ENCODE measurements at places on chromosomes 3 and 15.

DNA sequence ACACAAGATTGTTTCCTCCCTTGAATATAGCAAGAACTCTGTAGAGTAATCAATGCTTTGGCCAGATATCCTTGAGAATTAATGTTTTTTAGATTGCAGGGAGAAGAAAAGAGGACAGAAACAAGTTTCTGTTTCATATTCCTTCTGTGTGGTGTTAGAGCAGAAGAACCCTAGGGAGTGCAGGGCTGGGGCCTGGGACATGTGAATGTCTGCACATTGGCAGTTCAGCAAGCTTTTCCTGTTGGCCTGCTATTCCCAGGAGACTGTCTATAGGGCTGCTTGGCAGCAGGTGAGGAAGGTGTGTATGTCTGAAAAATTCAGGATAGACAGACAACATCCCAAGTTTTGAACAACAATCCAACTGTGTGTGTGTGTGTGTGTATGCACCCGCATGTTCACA, 13.6 kb upstream of the CNBP start:
- no peak for DNase-seq

DNA sequence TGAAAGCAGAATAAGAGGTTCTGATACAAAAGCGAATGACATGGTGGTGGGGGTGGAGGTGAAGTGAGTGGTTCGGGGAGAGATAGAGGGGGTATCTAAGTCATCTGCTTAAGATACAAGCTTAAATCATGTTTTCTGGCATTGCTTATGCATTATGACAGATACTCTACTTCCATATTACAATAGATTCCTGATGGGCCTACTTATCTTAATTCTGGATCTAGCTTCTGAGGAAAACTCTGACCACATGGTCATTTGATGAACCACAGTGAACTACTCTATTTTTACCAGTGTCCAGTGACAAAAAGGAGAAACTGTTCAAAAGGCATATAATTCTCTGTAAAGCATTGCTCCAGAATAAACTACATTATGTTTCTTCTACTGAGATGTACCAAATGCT, 673.7 kb upstream of the CCDC54 start:
- no peak for DNase-seq

GRCh38 chr3:64648927-64649906, 38.6 kb downstream of the ADAMTS9 start:
- DNase-seq, result no peak

DNA sequence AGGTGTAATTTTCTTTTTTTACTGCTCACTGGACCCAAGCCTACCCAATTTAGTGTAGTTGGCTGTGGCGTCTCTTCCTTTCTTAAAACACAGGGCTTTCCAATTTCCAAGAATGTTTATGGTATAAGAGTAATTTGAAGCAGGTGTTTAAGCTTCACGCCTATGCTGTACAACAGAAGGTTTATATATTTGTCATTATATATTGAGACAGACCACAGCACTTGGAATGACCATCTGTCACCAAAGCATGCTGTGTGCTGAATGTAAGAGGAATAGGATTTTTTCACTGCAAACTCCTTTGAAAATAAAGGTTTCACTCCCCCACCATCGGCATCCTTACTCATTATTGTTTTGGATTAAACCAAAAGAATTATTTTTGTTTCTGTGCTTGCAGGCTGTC, 325.7 kb downstream of the OTOL1 start:
- DNase-seq, result no peak

GRCh38 chr3:27487383-27487782, 3.2 kb upstream of the SLC4A7 start:
- no peak for DNase-seq

DNA sequence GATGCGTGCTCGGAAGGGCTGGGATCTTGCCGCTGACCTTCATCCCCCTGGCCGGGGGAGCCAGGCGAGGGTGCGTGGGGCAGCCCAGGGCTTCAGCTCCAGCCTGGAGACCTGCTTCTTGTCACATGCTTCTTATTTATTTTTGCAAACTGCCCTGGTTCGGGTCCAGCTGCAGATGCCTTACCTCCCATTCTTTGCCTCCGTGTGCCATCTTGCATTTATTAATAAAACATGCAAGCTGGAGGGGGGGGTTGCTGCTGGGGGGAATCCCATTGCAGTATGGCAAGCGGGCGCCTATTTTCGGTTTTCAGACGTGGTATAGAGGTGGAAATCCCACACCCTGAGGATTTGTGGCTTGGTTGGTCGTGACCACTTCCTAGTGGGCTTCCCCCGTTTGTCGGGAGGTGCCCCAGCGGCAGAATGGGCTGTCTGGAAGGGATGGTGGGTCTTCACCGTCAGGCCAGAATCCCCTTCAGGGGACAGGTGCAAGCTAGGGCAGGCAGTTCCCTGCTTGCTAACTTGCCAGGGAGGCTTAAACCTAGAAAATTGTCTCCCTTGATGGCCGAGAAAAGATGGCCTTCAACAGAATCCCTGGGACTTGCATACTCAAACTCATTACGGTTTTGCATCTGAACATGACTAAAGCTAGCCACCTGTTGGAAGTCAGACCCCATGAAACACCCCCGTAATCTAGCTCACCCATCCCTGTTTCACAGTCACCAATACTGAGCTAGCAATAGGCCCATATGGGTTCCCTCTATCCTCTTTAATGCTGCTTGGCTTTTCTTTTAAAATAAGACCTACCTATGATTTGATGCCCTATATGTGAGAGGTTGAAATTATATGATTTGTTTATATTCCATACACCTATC, 569 bp downstream of the TMEM266 start:
- DNase-seq, result no peak

Data from tibial nerve (tissue), 4 donors.